GM04504 (cell line): ENCODE measurements at places on chromosomes 2 and 18.

GRCh38 chr2:16189029-16189835 is 248.9 kb downstream of the MYCN start:
- no peak for DNase-seq

DNA sequence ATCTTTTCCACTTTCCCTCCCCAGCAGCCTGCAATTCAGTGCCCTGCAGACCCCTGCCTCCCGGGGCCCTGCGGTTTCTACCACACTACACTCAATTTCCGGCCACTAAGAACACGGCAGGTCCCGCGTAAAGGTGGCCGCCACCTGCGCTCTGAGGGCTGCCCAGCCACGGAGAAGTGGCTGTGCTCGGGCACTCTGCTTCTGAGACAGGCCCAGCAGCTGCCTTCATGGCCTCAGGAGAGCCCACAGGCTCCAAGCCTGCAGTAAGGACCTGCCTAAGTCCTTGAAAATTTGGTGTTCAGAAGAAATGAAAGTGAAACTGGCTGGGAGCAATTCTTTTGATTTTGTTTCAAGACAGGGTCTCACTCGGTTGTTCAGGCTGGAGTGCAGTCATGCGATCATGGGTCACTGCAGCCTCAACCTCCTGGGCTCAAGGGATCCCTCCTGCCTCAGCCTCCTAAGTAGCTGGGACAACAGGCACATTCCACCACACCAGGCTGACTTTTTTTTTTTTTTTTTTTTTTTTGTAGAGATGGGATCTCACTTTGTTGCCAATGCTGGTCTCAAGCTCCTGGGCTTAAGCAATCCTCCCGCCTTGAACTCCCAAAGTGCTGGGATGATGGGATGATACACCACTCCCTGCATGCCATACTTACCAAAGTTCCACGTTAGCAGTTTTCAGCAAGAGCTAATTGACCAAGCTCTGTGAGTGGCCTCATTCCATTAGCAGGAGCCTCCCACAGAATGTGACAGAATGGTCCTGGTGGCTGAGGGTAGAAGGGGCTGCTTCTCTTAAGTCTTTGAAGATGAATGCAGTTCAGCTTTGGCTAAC is 14.6 kb upstream of the ALPP start:
- DNase-seq, result no peak

- DNase-seq, result peak; percentile 24
Measured at GRCh38 chr2:232292395-232293154, 86.0 kb upstream of the ALPP start.

DNA sequence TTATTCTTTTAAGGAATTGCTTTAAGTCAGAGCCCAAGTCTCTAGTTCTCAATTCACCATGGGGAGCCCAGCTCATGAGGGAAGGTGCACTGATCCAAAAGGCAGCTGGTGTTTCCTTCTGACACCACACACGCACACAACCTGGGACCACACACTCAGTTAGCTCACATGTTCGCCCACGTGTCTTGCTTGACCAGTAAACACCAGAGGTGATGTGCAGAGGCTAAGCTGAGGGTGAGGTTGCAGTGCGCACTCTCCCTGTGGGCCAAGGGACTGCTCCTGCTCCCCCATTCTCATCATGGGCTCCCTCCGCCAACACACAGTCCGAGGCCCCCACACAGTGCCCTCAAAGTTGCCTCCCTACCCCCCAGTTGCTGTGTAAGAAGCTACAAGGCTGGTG is 70.8 kb upstream of the BZW1 start:
- DNase-seq, result no peak

DNA sequence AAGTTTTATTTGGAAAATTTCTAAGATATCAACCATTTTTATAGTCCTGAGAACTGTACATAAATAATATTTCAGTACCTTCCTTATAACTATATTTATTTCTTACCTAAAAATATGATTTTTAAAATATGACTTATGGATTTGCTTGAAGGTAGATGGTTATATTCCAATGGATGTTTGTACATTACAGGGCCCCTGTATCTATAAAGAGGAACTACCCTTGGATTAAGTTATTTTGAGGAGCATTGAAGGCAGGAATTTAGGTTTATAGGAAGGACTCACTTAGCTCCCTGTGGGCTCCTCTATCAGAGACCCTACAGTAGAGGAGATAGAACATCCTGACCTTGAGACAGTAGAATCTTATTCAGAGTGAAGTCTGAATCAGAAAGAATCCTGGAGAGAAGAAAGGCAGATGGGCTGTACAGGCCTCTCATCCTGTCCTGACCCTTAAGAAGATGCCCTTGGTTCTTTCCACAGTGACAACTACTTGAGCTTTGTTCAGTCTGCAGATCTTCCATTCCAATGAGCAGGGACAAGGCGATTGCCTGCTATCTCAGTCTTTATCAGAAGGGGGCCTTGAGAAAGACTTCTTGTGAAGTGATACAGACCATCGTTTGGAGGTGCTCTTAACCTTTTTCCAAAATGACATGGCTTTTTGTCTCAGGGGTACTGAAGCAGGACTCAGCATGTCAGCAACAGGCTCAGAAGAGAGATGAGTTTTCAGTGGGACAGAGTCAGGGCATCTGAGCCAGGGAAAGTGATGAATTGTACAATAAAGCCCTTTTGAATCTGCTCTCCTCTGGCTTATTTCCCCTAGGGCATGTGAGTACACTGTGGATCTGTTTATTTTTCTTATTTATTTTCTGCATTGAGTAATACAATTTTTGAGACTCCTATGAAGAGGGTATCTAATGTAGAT is 20.9 kb downstream of the OXER1 start:
- no peak for DNase-seq

GRCh38 chr2:10571057-10571456 is 118.7 kb downstream of the NOL10 start:
- DNase-seq, result no peak

- no peak for DNase-seq
Measured at GRCh38 chr18:51447351-51448342, 250.2 kb upstream of the MEX3C start.

DNA sequence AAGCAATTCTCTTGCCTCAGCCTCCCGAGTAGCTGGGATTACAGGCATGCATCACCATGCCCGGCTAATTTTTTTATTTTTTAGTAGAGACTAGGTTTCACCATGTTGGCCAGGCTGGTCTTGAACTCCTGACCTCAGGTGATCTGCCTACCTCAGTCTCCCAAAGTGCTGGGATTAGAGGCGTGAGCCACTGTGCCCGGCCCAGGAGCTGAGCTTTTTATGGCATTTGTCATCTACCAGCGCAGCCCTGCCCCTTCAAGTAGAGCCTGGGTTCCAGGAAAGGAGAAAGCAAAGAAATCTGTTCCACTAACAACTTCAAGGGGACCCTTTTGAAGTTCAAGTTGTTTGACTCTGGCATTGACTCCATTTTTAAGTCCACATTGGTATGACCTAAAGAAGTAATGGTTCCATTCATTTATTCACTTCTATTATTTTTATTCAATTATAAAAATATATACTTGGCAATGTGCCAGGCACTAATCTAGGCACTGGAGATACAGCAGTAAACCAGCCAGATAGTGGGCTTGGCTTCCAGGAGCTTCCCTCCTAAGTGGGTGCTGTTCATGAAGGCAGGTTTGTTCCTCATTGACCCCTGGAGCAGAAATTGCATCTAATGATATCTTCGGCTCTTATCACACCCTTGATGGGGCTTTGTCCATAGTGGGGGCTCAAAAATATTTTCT is 8.0 kb upstream of the SFTPB start:
- DNase-seq, result no peak

DNA sequence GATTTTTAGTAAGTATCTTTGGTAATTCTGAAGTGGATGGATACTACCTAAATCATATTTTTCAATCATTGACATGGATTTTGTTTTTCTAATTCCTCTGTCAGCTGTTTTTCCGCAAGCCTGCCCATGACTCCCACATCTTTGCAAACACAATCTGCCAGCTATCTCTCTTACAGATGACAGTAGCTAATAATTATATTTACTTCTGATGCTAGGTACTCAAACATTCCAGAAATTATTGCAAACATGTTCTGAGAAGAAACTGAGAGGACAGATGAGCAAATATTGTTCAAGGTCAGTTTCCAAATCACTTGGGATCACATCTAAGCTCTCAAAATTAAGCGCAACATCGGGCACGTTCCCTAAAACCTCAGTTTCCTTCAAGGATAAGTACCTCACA is 270.0 kb upstream of the CDH19 start:
- no peak for DNase-seq

- DNase-seq, result no peak
Measured at GRCh38 chr2:29238497-29238896, 123.3 kb downstream of the CLIP4 start.

DNA sequence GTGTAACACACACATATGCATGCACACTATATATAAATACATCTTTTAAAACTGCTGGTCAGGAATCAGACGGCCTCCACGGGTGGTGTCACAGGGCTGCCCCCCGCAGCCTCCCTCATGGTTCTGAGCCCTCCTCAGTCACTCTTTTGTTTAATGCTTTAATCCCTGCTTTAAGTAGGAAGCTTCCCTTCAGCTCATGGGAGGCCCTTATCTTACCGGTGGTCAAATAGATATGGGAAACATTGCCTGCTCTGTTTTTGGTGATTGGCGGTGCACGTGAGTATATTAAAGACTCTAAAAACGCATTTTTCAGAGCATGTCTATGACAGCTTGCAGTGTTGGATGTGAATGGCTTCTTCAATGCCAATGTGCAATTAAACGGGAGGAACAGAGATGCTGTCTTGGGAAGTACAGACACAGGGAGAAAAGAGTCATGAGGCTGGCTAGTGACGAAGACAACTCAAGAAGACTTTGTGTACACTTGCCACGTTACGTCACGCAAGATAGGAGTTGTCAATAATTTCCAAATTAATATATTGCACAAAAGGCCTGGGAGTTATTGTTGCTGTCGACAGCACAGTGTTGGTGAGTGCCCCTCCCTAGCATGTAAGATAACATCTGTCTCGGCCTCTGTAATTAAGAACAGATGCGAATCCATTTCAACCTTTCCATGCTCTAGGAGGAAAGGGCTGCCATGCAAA is 23.3 kb downstream of the GNLY start:
- peak; percentile 80 for DNase-seq

GRCh38 chr2:59857109-59857508 is 696.3 kb downstream of the BCL11A start:
- no peak for DNase-seq

- no peak for DNase-seq
Measured at GRCh38 chr2:20439193-20439475, 7.7 kb upstream of the RHOB start.

GRCh38 chr2:96527286-96528005 is 9.1 kb upstream of the ARID5A start:
- no peak for DNase-seq

GRCh38 chr2:171563301-171563700 is 41.0 kb downstream of the CYBRD1 start:
- DNase-seq, result no peak

DNA sequence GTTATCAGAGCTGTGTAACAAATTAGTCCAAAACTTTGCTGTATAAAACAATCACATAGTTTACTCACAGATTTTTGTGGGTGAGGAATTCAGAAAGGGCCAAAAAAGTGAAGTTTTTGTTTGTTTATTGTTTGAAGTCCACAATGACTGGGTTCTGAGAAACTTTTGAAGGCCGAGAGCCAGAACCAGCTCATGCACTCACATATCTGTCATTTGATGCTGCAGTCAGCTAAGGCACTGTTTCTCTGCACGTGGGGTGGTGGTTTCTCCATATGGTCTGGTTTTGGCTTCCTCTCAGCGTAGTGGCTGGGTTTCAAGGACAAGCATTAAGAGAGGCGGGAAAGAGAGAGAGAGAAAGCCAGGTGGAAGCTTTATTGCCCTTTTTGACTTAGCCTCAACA is 131.8 kb downstream of the TWIST2 start:
- DNase-seq, result no peak
